ENCODE measurements at places on chromosomes 7 and 10.
A peak's percentile ranks its signal among the peaks of the same experiment; 100 is the strongest.

GRCh38 chr7:45524445-45524844, 49.7 kb upstream of the ADCY1 start:
- DNase-seq: no peak

- DNase-seq: no peak
Measured at GRCh38 chr10:124066126-124066700, 27.2 kb downstream of the CHST15 start.

GRCh38 chr10:73076360-73077183, 20.1 kb downstream of the P4HA1 start:
- peak; percentile 92 for DNase-seq

DNA sequence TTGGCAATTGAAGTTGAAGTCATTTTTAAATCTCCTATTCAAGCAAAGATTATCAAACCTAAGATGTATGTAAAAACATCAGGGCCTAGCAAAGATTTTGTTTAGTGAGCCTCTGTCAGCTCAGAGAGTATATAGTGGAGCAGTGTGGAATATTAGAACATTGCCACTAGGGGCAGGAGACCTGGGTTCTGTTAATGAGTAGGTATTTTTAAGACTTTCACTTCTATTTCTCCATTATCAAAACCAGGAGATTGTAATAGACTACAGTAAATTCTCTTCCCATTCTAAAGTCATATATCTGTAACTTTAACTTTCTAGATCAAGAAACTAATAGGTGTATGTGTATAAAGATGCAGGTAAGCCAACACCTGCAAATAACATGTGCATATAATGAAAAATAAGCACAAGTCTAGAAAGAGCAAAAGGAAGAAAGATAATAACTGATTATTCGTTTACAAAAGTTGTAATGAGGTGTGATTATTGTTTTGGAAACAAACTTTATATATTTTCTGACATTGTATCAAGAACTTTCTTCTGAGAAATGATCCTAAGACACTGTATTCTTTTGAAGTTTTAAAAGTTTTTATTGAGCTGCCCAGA, 64.4 kb downstream of the KCND2 start:
- DNase-seq: peak; percentile 10

DNA sequence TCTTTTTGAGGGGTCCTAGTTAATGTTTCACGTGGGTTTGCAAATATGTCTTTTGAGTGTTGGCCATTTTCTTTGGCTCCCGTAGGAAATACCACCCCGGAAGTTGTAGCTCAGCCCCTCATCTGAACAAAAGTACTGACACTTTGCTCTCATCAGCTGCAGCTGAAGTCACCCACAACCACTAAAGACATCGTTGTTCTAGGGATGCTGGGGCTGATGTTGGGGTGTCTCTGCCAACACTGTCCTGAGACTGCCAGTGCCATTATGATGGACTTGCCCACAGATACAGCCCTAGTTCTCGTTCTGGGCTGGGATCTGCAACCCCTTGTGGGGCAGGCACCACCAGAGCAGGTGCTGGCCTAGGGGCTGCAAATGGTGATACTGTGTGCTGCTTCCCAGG, 82.6 kb upstream of the ARHGAP21 start:
- no peak for DNase-seq

DNA sequence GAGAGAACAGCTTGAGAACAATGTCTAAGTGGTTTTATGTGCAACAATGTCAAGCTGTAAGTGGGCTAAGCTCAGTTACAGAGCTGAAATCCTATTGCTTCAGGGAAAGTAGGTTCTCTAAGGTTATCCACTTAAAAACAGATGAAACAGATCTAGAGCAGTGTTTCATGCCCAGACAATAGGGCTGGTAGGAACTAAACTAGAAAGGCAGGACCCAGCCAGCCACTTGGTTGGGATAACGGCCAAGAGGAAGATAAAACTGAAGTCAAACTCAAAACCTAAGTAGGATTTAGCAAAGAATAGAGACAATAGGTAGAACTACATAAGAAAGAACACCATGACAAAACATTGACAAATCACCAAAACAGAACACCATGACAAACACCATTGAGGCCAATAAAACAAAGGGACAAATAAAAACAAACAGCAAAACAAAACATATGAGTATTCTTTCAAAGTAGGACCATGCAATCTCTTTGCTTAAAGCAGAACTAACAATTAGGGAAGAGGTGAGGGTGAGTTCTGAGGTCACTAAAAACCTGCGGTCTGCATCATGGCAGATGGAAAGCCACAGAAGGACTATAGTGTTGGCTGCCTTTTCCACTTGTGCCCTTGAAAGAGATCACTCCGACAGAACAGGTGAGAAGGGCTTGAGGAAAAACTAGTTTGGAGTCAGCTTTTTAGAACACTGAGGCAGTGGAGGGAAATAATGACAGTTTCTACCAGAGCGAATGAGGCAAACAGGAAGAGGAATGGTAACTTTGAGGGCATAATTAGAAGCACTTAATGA, 81.0 kb downstream of the HGF start:
- no peak for DNase-seq

DNA sequence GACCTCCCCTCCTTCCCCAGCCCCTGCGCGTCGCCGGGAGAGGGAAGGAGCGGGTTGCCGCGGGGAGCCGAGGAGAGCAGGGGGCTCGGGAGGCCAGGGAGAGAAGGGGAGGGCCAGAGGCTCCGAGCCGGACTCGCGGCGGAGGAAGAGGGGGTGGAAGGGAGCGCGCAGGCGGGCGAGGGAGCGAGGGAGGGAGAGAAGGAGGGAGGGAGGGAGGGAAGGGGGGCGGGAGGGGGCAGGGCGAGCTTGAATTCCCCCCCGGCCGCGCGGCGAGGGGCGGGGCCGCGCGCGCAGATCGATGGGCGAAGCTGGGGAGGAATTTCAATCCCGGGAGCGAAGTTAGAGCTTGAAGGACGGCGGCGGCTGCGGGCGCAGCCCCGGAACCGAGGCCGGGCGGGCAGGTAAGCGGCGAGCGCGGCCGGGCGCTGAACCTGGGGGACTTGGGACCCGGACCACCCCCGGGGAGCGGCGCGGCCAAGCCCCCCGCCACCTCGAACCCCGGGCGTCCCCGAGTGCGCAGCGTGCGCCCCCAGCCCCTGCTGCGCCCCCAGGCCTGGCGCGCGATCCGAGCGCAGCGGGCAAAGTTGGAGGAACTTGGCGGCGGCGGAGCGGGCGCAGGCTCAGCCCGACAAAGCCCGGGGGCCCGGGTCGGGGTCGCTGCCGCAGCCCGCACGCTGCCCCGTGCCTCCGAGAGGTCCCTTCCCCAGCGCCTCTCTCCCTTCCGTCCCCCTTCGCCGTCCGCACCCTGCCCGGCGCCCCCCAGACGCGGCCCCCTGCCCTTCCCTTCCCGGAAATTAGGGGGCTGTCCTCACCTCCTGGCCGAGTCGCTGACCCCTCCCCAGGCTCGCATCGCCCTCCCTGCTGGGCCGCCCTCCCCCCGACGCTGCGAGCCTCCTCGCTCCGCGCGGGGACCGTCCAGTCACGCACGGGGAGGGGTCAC, at the start of gene ELFN1:
Gene ELFN1, plus strand, starts transcription at position 324 of the 940 bp plus-strand sequence. CDS start 74,320 bp downstream, outside the sequence.
- no peak for DNase-seq

DNA sequence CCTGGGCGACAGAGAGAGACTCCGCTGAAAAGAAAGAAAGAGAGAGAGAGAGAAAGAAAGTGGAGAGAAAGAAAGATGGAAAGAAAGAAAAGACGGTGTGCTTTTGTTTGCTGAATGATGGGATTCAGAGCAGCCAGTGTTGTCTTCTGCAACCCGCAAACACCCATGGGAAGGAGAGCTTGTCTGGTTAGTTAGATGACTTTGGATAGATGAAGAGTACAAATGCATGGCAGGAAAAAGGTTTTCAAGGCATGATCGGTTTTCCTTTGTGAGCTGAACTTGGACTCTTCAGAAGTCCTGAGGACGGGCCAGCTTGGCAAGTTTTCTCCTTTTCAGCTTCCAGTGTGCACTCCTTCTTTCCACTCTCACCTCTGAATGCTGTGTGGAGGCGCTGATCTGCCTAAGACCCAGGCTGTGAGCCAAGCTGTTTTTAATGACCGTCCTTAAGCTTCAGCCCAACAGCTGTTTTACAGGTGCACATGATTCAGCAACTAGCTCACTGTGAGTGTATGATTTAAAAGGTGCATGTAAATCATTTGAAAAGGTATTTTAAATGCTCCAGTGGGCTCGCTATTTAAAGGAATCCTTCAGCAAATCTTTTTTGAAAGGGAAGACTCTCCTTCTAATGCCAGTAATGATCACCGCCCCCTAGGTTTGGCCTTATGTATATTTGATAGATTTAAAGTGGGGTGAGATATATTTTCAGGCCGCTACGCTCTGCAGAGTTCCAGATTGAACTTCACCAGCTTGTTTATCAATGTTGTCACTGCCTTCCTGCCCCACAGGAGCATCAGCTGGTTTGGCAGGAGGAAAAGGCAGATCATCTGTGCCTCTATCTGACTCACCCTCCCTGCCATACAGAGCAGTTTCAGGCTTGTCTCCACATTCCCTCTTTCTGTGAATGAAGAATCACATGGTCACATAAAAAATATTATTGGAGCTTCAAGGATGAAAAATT, 115.0 kb downstream of the PLXDC2 start:
- peak; percentile 58 for DNase-seq

DNA sequence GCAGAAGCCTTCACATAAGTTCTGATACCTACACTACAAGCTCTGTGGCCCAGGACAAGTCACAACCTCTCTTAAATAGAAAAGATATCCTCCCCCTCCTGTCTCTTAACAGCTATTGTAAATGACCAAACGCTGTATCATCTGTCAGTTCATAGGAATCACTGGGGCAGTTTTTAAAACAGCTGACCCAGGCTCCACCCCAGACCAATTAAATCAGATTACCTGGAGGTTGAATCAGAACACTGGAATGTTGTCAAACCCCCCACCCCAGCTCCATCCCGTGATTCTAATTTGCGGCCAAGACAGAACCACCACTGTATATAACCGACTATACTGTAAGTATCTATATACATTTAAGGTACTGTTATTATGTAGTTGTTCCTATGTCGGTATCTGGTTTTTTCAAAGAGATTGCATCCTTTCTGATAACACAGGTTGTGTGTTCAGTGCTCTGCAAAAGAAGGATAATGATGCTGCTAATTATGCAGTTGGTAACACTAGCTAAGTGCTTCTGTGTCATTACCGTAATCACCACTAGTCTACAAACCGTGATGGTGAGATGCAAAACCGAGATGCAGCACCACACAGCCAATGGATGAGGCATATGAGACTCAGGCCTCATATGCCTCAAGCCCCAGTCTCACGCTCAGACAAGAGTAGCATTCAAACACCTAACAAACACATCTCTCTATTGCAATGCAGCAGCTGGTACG, 47.4 kb downstream of the TNS3 start:
- DNase-seq: no peak

DNA sequence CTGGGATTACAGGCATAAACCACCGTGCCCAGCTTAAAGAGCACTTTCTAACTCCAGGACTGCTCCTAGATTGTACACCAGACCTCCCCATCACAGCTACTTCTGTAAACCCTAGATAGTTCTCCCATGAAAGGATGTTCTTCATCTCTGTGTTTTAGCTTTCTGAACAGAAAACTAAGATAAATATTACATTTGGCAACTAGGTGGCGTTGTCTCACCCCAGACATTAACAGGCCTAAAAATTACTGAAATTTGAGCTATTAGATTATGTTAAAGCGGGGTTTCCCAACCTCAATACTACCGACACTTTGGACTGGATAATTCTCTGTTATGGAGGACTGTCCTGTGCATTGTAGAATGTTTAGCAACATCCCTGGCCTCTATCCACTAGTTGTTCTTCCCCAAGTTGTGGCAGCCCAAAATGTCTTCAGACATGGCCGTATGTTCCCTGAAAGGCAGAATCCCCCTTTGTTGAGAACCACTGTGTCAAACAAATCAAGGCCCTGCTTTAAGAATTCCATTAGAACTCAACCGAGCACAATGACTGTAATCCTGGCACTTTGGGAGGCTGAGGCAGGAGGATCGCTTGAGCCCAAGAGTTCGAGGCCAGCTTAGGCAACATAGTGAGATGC, 19.1 kb downstream of the ATOH7 start:
- peak; percentile 62 for DNase-seq

GRCh38 chr10:119120413-119120867, 16.5 kb downstream of the DENND10 start:
- DNase-seq: no peak

GRCh38 chr10:108490944-108491343, 1326.4 kb upstream of the SORCS1 start:
- no peak for DNase-seq

GRCh38 chr7:77386165-77386822, 29.9 kb downstream of the GSAP start:
- no peak for DNase-seq

DNA sequence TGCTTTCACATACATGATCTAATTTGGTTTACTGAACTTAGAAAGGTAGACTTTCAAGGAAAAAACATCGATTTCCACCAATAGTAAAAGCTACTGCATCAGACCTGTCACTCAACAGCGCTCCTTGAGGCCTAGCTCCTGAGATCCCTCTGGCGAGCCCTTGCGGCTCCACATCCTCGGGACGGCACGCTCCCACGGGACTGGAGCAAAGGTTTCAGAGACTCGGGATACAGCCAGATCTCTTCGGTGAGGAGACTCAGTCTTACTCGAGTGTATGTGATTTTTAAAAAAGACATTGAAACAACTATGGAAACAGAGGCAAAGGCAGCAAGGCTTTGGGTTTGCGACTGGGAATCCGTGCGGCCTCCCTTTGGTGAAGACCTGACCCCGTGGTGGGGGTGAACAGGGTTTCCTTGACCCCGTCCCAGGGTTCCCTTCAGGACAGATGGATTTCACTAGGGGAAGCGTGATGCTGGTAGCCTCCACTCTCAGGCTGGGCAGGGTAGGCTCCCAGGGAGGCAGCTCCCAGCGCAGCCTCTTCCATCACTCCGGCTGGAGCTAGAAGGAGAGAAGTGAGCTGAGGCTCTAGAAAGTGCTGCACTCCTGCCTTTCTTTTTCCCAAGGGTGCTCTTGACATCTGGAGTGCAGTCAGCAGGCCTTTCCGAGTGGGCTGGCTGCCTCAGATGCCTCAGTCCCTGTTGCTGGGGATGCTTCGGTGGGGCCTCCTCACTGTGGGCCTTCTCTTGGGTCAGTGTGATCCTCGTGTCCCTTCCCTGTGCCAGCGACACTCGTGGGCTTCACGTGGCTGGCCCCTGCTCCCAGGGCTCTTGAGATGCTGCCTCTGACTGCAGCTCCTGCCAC, 5.8 kb upstream of the ATP6V0E2 start:
- DNase-seq: no peak

DNA sequence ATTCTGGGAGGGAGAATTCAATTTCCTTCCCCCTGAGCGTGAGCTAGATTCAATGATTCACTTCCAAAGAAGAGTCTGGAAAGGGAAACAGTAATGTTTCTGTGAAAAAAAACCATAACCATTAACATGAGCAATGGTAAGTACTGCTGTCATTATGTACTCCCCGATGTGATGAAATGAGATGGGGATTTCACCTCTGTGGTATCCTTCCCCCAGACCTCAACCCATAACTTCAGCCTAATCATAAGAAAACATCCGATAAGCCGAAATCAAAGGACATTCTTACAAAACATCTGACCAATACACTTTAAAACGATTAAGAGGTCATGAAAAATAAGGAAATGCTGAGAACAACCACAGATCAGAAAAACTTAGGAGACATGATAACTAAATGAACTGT, 27.2 kb downstream of the EZH2 start:
- peak; percentile 52 for DNase-seq

- DNase-seq: no peak
Measured at GRCh38 chr10:71580415-71580814, 139.2 kb downstream of the C10orf105 start.

GRCh38 chr7:142916508-142916907, 17.0 kb downstream of the TRPV5 start:
- no peak for DNase-seq

- DNase-seq: peak; percentile 57
Measured at GRCh38 chr7:28853834-28854749, 104.0 kb downstream of the TRIL start.
